Activated CD4-positive, alpha-beta memory T cell treated with anti-CD3 and anti-CD28 coated beads, Interleukin-2, amount 10 ng/mL, durations not matched to agents 7 days and 5 days (primary cell): ENCODE measurements at places on chromosomes 12 and 14. TPM values are rescaled to one million over a fixed set of nuclear protein-coding genes. Genes with fewer than 3 reads are reported as not detected.

TAS2R7 gene
- not detected for total RNA-seq

SYCP3 gene
- total RNA-seq = 0.28 TPM

DNA sequence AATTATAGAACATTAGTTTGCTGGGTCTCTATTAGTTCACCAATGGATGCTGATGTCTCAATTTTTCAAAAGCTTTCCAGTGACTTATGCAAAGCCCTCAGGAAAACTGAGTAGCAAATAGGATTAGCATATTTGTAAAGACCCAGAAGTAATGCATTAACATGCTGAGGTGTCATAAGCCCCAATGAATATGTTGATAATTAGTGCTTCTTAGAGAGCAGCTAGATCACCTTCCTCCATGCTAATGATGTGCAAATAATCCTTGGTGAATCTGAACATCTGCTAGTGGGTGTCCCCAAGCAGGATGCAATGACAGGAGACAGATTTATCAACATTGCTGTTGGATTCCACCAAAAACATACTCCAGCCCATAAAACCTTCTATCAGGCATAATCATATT is 19.0 kb downstream of the IFNG start:
- no peak for DNase-seq

GRCh38 chr12:54159140-54159539 is 29.6 kb downstream of the SMUG1 start:
- peak; percentile 18 for DNase-seq

DNA sequence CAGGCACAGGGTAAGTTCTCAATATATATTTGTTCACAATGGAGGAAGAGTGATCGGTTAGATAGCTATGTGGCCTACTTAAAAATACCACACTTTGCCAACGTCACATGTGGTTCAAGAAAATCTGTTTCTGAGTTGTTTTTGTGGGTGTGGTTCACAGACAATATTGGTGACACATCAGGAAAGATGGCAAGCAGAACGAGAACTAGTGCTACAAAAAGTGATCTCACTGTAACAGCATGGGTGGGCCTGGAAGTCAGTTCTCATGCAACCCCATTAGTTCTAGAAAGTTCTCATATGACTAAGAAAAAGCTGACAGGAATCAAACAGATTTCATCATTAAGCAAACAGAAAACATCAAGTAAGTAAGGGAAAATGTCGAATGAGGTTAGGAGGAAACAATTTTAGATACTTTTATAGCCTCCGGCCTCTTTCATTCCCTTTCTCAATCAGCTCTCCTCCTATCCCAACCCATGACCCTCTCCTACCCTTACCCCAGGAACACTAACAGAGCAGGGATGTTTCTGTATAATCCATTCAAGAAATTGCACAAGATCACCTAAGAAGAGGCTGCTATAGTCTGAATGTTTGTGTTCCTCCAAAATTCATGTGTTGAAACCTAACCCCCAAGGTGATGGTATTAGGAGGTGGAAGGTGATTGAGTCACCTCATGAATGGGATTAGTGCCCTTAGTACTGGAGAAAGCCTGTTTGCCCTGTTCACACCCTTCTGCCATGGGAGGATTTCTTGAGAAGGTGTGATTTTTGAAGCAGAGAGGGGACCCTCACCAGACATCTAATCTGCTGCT is 15.5 kb upstream of the NTN4 start:
- peak; percentile 27 for DNase-seq

- DNase-seq = peak; percentile 5
Measured at GRCh38 chr14:101019541-101019940, 116.0 kb upstream of the RTL1 start.

GRCh38 chr12:81718616-81719015 is 40.5 kb downstream of the PPFIA2 start:
- DNase-seq = no peak

GRCh38 chr12:16282978-16283377 is 5.5 kb upstream of the SLC15A5 start:
- no peak for DNase-seq
